ENCODE measurements at places on chromosomes 7 and 10. TPM values are rescaled to one million over a fixed set of nuclear protein-coding genes. Genes with fewer than 3 reads are reported as not detected.
A peak's percentile ranks its signal among the peaks of the same experiment; 100 is the strongest.

Gene OPALIN
- not detected for polyA plus RNA-seq

Gene SSMEM1
- polyA plus RNA-seq, result not detected

Gene PON3
- polyA plus RNA-seq, result 3.8 TPM

Gene SGCE
- 146 TPM for polyA plus RNA-seq

Gene ACBD7
- 0.94 TPM for polyA plus RNA-seq

Gene RASA4B
- polyA plus RNA-seq, result 20.7 TPM

DNA sequence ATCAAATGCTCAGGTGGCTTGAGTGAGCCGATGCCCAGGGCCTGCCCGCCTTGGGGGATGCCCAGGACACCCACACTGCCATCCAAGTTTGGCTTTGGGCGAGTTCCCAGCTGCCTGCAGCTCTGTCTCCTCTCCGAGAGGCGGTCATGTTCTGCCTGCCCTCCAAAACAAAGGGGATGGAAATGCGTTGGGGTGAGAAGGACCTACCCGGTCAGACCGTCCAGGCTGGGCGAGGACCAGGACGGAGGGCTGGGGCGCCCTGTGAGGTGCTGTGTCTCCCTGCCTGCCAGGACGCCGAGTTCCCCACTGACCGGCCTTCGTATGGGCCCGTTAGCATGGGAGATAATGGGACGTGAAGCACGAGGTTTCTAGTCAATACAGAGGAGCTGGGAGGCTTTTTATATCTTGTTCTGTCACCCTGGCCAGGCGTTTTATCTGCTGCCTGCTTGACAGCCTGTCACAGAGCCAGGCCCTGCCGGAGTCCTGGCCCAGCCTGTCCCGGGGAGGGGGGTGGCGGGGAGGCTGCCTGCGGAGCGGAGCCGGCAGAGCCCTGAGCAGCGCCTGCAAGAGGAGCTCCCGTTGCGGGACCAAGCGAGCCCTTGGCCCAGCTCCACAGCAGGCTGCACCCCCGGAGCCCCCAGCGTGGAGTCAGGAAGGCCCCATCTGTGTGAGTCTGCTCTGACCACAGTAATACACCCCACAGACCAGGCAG lies 22.0 kb upstream of the ELFN1 start:
- peak; percentile 25 for DNase-seq

- DNase-seq, result no peak
Measured at GRCh38 chr10:129448086-129448485, 19.0 kb upstream of the MGMT start.

DNA sequence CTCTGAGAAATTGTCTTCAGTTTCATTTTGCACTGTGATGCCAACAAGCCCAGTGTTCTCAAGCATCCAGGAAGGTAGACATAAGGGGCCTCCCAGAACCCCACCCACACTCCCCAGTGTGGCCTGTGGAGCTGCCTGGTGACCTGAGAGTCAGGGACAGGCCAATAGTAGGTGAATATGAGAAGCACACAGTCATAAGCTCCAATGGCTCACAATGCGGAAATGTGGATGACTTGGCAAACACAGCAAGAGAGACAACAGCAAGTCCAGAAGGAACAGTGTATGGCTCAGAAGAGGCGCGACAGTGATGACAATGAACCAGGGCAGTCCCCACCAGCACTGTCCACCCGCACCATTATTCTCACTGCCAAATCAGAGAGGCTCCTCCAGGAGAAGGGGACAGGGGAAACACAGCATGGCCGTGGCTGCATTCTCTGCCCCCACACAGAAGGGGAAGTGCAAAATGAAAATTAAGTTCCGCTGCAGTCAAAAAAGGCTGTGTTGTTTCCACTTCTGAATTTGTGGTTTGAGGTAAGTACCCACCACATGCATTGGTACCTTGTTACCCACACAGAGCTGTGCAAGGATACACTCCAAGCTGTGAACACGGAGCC lies 419.8 kb downstream of the GRID1 start:
- no peak for DNase-seq

DNA sequence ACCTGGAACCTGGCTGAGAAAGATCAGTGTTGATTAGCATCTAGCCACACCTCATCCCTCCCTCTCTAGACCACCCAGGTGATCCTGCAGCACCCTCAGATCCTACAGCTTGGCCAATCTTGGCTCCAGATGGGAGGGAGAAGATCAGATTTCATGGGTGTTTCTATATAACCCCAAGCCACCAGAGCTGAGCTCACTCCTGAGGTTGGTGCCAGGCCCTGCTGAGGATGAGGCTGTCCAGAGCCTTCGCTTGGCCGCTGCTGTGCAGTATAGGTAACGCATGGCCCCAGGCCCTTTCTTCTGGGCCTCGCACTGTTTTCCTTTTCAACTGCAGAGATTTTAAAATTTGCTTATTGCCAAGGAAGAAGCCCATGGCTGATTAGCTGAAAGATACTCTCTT lies 27.0 kb downstream of the C10orf120 start:
- DNase-seq, result no peak

GRCh38 chr10:113515601-113516000 lies 37.3 kb upstream of the HABP2 start:
- DNase-seq, result no peak

DNA sequence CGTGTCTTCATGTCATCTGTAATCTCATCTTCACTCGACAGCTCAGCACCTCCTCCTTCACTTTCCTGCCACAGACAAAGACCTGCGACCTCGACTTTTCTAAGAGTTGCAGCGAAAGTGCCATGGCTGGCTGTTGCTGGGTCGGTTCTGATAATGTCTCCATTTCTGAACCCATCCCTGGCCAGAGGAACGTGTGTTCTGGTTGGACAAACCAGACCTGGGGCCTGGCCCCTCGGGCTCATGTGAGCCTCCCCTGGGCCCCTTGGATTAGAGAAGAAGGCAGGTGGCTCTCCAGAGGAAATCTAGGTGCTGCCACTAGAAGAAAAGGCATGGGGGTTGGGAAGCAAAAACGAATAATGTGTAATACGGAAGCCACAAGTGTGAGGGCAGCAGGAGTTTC lies 273.7 kb downstream of the GLRX3 start:
- no peak for DNase-seq

DNA sequence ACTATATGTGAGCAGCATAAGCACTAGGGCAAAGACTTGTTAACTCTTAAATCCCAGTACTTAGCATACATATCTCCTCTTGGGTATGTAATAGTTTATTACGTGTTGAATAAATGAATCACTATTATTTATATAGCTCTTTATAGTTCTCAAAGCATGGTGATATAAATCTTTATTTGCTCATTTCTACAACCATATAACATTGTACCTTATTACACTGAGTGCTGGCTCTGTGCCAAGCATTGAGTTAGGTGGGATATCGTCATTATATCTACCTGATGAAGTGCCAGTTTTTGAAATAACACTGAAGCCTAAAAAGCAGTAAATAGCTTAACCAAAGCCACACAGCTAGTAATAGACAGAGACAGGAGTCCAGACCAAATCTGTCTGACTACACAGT lies 27.9 kb downstream of the AHR start:
- no peak for DNase-seq

- no peak for DNase-seq
Measured at GRCh38 chr10:103592186-103593021, 98.9 kb downstream of the NEURL1 start.

GRCh38 chr10:130361351-130362105 lies 225.3 kb downstream of the GLRX3 start:
- DNase-seq, result no peak

DNA sequence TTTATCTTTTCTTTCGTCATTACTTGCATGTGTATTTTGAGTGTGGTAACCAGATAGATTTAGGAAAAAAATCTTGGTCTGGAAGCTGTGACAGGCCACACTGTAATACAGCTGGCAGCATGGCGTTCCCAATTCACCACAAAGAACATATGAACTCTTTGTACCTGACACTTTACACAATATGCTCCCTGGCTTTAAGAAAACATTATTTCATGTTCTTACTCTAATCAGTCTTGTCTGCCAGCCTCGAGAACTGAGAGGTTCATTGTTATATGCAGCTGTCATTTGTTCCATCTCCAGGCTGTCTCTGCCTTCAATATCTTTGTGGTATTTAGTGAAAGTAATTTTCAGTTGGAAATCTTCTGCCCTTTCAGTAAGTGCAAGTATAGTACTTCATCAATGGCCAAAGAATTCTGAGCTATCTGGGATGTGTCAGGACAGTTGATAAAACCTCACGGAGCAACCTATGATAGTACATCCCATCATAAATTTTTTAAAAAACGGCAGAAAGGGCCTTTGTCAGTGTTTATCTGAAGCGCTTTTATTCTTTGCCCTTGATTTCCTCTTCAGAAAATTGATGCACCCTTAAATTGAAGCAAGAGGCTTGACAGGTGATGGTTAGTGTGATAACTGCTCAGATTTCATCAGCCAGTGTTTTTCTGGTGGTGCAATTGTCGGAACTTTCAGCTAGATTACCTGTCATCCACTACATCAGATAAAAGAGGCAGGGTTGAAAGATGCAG lies 146.3 kb upstream of the SP8 start:
- no peak for DNase-seq

DNA sequence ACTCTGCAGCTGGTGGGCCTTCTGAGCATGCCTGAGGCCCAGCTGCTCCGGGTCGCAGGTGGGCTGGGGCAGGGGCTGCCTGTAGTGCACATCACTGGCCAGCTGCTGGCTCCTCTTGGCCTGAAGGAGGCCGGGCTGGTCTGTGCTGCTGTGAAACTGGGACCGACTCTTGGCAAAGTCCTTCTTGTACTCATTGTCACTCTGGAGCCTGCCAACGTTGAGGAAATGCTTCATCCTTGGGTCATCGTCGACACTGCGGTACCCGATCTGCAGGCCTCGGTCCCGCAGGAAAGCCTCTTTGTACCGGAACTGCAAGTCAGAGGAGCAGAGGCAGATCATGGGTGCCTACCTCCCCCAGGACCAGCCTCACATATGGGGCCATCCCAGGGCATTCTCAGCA lies 37.7 kb downstream of the HABP2 start:
- DNase-seq, result no peak

DNA sequence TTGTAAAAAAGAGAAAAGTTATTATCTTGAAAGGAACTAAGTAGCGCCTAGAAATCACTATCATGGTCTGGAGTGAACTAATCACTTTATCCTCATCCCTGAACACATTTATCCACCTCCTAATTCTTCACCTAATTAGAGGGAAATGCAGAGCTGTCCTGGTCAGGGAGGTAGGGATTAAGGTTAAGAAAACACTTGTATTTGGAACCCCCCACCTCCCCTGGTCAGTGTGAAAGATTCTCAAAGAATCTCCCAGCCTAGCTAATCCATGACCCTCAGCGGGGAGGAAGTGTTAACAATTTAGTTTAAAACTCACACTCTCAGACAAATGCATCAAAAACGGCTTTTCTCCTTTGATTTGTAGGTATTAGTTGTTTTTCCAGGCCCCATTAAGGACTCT lies 83.8 kb downstream of the FAM204A start:
- DNase-seq, result no peak

DNA sequence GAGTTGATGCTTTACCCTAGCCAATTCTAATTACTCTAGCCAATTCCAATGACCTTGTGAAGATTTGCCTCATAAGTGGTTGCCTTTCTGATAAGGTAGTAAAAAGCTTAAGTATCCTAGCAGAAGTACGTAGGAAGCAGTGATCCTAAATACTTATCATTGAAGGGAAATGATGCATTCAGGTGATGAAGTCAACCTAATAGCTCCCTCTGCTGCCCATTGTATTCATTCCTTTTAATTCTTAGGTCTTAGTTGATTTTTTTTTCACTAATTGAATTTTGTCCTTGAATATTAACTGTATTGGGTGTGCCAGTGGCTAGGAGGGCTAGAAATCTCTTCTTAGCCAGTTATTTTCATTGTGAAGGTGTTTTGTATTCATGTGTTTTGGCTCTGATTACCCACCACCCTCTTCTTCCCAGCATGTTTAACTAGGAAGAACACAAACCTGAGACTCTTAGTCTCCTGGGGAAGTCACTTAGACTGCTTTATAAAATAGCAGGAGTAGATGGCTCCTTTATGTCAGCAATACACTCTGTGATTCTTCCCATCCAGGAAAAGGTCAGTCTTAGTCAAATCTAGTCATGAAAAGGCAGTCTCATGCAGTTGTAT lies 46.3 kb downstream of the PLEKHA8 start:
- no peak for DNase-seq

DNA sequence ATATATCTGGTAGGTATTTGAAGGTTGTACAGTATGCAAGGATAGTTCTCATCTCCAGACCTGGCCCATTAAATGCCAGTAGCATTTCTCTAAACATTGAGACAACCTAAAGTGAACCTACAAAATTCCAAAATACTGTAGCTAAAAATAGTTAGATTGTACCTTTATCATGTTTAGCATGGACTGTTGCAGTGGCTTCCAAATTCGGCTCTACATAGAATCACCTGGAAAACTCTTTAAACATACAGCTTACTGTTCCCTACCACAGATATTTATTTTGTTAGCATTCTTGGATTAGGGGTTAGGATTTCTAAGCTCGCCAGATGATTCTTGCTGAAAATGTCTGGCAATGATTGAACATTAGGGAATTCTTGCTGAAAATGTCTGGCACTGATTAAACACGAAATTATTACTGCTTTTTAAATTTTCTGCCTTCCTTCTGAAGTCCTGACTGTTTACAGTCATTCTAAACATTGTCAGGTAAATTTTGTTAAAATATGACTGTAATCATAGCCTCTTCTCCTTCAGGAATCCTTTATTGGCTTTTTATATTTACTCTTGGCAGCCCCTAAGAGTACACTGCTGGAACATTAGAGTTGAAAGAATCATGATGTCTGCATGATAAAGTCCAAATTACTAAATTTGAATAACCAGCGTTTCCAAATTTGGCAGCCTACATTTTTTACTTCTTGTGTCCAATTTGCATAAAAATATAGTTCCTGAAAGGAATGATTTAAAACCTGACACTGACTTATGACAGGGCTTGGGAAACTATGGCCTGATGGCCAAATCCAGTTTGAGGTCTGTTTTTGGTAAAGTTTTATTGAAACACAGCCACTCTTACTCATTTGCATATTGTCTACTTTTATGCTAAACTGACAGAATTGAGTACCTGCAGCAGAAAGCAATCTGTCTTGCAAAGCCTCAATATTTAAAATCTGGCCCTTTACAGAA lies 40.3 kb downstream of the SHOC2 start:
- no peak for DNase-seq

DNA sequence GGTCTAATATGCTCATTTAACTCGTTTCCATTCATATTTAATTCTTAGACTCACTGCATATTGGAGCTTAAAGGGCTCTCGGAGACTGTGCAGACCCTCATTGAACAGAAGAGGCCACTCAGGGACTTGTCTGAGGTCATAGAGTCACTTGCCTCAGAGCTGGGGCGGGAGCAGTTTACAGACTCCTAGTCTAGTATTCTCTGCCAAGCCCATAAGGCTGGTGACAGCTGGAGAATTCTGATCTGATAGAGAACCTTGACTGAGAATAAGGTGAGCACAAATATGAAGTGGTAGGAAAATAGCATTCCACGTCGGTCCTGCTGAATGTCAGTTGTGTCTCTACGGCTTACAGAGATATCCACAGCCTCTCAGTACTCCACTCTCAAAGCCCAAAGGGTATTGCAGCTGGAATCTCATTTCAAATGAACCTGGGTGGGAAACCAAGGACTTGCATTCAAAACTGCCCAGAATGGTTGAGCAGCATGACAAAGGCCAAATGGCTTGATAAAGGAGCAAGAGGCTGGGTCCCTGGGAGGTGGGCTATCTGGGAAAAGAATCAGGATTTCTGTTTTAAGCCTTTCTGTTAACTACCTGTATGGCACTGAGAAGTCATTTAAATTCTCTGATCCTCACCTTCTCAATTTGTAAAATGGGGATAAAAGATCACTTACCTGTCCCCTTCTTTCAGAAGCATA lies 283.2 kb downstream of the SORCS3 start:
- DNase-seq, result no peak

- no peak for DNase-seq
Measured at GRCh38 chr7:97075928-97076327, 41.6 kb upstream of the SDHAF3 start.

Data from forelimb muscle (tissue), 1 donor.